Pulmonary artery endothelial cell (primary cell): ENCODE measurements at places on chromosomes 6 and 20. TPM values are rescaled to one million over a fixed set of nuclear protein-coding genes. Genes with fewer than 3 reads are reported as not detected.

Gene C20orf141
- total RNA-seq, result not detected in 2 replicates

Gene GHRH
- not detected in 2 replicates for total RNA-seq

Gene SEC23B
- total RNA-seq, result 49.2 and 64.4 TPM in 2 replicates

Gene OOEP
- not detected in 2 replicates for total RNA-seq

Gene SF3B5
- 91.2 and 133 TPM in 2 replicates for total RNA-seq

Gene MYH7B
- under 0.01 and 0.13 TPM in 2 replicates for total RNA-seq

Gene PTCRA
- not detected in 2 replicates for total RNA-seq

Gene DNPH1
- 21.7 and 58.4 TPM in 2 replicates for total RNA-seq

Gene RNF146
- total RNA-seq, result 41.9 and 43.5 TPM in 2 replicates

DNA sequence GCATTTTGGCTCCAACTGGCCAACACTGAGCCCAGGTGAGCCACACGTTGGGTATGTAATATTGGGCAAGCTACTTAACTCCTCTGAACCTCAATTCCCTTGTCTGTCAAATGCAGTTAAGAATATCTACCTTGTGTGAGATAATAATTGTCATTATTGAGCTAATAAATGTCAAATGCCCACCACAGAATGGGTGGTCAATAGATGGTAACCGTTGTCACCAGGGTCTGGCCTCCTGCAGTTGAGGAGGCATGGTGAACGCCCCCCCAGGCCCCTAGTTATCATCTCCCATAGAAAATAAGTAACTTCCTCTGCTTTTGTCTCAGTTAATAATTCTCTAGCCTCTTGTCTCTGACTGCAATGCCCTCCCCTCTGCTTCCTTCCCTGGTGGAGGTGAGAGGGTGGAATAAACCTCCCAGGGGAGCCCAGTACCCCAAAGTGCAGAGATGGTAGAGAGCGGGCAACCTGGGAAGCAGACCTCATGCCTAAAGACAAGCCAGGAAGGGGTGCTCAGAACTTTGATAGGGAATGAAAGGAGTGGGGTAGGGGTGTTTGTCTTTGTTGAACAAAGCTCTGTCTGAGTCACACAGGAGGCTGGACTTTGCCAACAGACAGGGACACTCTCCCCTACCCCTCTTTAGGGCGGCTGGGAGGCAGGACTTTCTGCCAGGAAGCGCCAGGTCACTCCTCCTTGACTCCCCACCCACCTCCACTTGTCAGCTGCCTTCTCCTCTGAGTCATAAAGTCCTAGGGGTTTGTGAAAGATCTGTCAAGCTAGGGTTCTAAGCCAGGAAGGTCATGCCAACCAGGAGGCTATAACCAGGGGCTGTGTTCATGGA is 1.3 kb upstream of the UNC5CL start:
- DNase-seq, result no peak

DNA sequence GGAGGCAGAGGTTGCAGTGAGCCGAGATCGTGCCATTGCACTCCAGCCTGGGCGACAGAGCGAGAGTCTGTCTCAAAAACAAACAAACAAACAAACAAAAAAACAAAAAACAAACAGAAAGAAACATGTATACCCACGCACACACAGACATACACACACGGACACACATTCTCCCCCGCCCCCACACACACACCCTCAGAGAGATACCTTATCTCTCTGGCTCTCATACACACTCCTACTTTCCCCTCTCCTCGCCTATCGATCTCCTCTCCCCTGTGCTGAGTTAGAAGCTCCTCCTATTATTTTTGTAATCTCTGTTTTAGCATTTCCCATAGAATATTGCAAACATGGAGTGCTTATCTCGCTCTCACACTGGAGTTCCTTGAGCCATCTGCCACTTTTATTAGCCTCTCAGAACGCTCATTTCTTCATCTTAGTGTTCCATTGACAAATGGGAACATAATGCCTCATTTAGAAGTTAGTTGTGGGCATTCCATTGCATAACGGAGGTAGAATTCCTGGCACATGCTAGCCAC is 144.2 kb upstream of the CITED2 start:
- DNase-seq, result no peak

GRCh38 chr20:48265791-48266190 is 480.5 kb upstream of the SULF2 start:
- DNase-seq, result no peak

- DNase-seq, result no peak
Measured at GRCh38 chr6:110329348-110329713, 28.8 kb downstream of the METTL24 start.

DNA sequence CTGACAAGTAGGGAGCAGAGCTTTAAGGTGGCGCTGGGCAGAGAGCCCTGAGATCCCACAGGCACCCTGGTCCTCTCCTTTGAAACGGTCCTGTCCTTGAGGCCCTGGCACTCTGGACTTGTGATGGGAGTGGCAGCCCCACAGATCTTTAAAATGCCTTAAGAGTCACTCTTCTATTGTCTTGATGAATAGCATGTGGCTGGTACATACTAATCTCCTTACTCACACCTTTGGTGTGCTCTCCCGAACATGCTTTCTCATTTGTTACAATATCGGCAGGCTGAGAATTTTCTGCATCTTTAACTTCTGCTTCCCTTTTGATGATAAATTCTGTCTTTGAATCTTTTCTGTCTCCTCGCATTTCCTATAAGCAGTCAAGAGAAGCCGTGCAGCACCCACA is 333.8 kb downstream of the TFAP2A start:
- no peak for DNase-seq

GRCh38 chr6:125850361-125850760 is 59.6 kb downstream of the NCOA7 start:
- DNase-seq, result no peak

DNA sequence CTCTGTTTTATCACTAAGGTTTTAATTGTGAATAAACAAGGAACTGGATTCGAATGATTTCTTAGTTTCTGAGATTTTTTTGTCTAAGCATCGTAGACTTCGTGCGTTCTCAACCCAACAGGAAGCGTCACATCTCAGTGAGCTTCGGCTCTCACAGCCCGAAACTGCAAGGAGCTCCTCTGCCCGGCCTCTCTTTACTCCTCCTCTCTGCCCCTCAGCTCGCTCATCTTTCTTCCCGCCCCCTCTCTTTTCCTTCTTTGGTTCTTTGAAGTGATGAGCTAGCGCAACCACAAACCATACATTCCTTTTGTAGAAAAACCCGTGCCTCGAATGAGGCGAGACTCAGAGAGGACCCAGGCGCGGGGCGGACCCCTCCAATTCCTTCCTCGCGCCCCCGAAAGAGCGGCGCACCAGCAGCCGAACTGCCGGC is 480 bp upstream of the NT5E start:
- DNase-seq, result no peak

DNA sequence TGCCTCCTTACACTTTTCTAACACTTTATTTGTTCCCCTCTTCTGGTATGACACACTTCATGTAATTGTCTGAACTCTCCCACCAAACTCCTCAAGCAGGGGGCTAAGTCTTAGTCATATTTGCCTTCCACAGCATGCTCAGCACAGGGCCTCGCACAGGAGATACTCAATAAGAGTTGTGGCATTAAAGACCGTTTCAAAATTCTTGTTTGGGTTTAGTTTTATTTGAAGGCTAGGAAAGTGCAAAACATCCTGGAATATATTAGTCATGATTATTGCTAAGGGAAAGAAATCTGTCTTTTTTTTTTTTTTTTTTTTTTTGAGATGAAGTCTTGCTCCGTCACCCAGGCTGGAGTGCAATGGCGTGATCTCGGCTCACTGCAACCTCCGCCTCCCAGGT is 137.6 kb upstream of the ECI2 start:
- no peak for DNase-seq

DNA sequence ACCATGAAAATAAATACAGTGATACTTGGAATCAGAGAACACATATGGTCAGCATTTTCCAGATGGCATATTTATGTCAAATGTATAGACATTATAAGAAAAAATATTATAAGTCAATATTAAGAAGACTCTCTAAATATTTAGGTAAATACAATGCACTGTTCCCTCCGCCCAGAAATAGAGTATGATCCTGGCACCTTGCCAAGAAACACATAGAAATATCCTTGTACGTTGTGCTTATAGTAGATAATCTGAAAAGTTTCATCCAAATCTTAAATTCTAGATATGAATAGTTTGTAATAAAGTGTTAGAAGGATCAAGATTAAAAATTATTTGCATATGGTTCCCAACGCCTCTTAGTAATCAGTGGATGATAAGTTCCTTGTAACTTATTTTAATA is 645.8 kb upstream of the GJE1 start:
- no peak for DNase-seq

DNA sequence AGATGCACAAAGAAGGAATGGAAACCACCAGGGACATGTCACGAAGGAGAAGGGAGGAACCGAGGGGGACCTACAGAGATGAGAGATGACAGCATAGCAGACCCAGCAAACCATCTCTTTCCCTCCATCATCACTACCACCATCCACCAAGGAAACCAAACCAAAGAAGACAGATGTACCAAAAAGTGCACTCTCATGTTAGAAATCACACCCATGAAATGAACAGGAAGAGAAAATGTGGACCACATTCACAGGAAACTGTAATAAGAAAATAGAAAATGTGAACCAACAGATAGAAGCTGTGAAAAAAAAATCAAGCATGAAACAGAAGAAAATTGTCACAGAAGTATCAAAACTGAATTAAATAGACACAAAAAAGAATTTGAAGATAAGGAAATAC is 672.7 kb downstream of the QKI start:
- no peak for DNase-seq

GRCh38 chr20:47139934-47140535 is 216.5 kb downstream of the ZMYND8 start:
- no peak for DNase-seq
